Activated naive CD4-positive, alpha-beta T cell treated with anti-CD3 and anti-CD28 coated beads, Interleukin-2, amount 50 U/mL, for 16 hours (primary cell): ENCODE measurements at places on chromosomes 5 and 9.

- no peak for DNase-seq
Measured at GRCh38 chr9:110343551-110343950, 5.9 kb upstream of the TXNDC8 start.

GRCh38 chr9:132506977-132507669 is 75.3 kb upstream of the BARHL1 start:
- no peak for DNase-seq

DNA sequence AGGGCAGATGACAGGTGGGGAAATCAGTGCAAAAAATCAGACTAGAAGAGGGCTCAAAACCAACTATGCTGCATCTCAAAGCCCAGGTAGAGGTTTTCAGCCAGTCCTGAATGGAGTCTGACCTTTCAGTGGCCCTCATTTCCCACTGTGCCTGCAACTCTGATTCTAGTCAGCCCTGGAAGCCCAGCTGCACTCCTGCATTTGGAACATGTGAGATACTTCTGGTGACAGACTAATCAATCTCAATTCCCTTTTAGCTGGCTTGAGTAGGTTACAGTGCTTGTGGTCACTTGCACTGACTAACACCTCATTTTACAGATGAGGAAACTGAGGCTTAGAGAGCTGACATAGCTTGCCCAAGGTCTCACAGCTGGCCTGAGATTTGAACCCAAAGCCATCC is 7.9 kb upstream of the ACSL6 start:
- DNase-seq: no peak

DNA sequence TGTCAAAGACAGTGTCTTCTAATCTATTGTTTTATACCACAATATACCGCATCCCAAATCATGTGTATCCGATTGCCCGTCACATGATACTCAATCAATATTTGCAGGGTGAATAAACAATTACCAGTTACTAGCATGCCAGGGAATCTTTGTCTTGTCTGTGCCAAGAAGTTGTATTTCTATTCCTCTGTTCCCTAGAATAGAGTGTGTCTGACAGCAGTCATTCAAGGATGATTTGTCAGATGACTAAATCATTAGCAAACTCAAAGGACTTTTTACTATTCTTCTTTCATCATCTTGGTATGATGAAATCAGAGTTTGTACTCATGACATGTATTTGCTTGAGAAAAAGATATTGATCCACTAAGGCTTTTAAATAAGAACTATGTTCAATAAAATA is 348.8 kb downstream of the HTR1A start:
- no peak for DNase-seq

GRCh38 chr5:73363911-73364730 is 84.5 kb downstream of the FOXD1 start:
- DNase-seq: no peak
